ENCODE measurements at places on chromosomes 5 and 9.

- ATAC-seq = no peak
Observed at GRCh38 chr5:56006094-56006493, 11.3 kb upstream of the IL6ST start.

DNA sequence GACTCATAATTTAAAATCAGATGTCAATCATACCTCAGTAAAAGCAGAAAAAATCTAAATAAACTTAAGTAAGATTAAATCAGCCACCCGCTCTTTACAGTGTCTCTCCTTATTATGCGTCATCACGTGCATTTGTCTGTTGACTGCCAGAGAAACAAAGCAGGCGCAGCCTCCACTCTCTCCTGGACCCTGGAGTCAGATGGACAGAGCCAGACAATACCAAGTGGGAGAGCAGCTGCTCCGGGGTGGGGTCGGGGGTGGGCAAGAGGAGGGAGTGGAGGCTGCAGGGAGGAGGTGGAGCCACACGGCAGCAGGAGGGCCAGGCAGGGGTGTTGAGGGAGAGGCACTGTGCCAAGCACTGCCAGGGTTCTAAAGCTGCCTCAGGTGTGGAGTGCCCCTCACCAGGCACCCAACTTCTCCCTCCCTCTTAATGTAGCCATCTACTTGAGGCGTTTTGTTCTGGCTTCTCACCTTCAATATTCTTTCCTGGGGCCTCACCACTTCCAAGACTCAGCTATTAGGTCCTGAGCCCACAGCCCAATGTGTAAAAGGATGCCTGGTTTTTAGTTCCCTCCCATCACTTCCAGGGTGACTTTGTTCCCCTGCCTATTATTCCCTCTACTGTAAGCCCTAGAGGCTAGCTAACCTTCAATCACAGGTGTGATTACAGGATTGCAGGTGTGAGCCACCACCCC, 96.3 kb downstream of the GLDC start:
- no peak for ATAC-seq

DNA sequence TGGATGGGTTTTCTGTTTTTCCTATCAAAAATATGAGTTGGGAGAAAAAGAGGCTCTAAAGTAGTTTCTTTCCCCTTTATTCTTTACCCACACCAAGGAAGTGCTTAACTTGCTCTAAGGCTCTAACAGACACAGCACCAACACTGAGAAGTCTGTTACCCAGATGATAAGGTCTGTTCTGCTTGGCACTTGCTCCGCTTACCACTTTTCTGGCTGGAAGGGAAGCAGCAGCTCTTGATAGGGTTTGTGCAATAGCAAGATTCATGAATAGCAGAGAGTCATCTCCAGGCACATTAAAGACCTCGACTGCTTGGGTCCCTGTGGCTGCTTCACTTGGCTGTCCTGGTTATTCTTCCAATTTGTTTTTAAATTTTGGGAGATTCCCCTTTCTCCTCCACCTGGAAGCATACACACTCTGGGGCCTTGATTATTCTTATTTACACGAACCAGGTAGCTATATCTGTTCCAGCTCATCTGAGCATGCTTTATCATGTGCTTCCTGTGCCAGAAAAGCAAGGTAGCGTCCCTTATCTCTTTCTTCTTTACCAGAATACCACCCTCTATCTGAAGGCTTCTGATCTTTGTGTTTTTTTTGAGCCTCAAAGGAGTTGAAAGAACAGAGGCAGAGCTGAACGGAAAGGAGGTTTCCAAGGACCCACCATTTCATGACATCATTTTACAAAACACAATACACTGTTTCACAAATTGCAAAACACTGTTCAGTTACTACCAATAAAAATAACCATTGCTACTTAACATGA, 24.8 kb downstream of the PPP3R2 start:
- ATAC-seq = no peak

DNA sequence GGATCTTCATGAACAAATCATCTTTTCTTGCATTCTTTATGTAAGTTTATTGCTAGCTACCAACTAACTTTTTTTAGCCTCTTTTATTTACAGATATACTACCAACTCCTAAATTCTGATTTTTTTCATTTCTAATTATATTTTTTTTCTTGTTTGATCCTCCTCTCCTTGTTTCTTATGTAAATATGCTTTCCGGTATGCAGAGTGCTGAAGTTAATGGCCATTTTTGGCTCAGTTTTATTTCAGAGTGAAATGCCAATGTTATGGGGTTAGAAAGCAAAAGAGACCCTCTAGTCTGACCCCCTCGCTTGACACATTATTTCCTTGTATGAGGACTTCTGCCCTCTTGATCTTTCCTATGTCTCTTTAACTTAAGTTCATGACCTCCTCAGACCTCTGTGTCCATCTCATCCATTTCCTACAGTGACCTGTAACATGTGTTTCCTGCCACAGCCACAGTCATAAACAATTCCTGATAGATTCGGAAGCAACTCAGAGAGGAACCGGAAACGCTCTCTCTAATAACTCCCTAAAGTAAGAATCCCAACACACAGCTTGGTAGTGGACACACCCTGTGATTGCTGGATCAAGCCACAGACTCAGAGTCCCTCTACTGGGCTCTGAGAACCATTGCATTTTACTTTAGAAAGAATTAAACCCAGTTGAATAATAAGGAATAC, 42.9 kb upstream of the AFAP1L1 start:
- ATAC-seq = peak; percentile 100

DNA sequence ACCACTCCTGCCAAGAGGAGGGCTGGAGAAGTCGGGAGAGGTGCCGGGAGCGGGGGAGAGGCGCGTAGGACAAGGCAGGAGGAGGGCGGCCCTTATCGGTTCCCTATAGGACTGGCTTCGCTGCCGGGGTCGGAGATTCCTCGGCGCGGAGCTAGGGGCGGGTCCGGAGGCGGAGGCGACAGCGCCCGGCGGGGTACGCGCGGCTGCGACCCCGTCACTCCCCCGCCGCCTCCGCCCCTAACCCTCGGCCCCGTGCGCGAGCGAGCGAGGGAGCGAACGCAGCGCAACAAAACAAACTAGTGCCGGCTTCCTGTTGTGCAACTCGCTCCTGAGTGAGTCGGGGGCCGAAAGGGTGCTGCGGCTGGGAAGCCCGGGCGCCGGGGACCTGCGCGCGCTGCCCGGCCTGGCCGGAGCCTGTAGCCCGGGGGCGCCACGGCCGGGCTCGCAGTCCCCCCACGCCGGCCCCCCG, 2.0 kb downstream of the GLIS3 start:
- peak; percentile 61 for ATAC-seq

DNA sequence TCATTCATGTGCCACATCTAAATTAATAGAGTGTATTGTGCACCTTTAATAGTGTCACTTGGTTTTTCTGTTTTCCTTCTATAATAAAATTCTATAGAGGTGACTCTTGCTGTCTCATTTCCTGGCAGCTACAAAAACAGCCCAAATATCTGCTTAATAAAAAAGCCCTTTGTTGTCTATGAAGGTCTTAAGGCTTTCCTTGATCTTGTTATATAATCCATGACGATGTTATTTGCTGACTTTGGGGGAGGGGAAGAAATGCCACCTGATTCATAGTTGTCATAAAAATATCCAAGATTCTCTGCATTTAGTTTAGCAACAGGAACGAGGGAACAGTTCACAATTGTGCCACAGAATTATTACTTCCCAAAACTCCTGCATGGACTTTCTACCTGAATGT, 31.3 kb downstream of the CPEB4 start:
- ATAC-seq = no peak

- peak; percentile 88 for ATAC-seq
Observed at GRCh38 chr5:149063017-149063687, at the start of gene SH3TC2. Gene SH3TC2, minus strand, starts transcription at chr5:149063062. Its CDS starts 40 bp downstream, at chr5:149063022.

DNA sequence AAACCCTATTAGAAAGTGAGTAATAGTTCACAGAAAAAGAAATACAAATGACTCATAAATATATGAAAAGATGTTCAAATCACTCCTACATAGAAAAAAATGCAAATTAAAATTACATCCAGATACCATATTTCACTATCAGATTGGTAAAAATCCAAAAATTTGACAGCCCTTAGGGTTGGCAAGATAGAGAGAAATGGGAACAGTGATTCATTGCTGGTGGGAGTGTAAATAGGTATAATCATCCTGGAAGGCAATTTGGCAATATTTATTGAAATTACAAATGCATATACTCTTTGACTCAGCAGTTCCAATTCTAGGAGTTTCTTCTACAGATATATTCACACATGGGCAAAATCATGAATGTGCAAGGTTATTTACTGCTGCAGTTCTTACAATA, 273.5 kb downstream of the NR2F1-AS1 start:
- no peak for ATAC-seq
